Activated gamma-delta T cell treated with anti-CD3 and anti-CD28 coated beads, Interleukin-2, amount 50 U/mL, for 16 hours (primary cell): ENCODE measurements at places on chromosomes 12 and 14.

- no peak for DNase-seq
Observed at GRCh38 chr12:93302331-93303229, 75.1 kb upstream of the NUDT4 start.

DNA sequence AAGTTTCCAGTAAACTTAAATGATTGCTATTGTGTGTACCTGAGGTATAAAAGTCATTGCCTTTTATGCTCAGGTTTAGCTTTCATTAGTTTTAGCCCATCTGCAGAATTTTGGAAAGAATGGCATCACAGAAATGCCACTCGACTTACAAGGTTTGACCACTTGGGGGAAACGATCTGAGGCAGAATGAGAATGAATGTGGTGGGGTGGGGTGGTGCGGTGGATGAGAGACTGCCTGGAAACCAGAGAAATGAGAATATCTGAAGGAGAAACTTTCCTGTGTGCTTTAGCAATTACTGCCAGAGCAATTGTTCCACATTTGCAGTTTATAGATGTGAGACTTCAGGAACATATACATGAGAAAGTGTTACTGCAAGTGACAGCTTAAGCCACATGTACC, 225.4 kb upstream of the PDE3A start:
- DNase-seq, result no peak

DNA sequence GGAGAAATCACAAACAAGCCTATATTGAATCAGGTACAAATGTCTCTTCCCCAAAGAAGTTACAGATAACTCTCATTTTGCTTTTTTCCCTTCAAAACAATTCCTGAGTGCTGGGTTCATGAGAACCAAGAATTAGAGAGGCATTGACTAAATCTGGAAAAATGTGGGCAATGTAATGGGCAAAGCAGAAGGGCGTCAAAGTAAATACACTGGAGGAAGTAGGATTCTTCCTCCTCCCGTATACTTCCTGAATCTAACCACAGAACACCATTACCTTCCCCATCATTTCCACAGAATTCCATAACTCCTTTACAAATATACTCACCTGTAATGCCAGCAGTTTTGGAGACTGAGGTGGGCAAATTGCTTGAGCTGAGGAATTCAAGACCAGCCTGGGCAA, 3.0 kb upstream of the RBMS2 start:
- no peak for DNase-seq

DNA sequence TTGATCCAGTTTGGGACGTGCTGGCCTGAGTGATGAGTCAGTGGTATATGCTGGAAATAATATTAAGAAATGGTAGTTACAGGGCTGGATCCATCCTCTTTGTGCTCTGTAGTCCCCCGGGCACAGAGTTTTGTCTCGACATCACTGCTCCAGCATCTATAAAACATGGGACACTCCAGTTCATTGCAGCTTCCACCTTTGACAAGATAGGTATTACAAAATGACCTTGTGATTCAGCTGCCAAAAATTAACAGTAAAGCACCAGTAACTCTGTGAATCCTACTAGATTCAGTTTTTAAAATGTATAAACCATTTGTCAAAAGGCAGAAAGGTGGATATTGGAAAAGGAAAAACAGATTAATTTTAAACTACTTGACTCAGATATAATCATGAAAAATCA, 14.6 kb upstream of the GNG2 start:
- no peak for DNase-seq

DNA sequence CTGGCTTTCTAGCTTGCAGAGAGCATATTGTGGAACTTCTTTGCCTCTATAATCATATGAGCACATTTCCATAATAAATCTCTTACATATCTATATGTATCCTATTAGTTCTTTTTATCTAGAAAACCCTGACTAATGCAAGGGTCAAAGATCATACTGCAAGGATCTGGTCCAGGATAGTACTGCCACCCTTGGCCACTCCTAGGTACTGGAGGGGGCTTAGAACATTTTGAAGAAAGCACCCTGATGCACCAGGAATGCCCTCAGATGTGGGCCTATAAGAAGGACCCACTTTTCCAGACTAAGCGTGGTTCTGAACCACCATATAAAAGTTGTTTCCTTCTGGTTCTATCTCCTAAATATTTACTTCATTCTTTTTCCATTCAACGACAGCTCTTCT, 14.6 kb downstream of the ATXN7L3B start:
- no peak for DNase-seq

DNA sequence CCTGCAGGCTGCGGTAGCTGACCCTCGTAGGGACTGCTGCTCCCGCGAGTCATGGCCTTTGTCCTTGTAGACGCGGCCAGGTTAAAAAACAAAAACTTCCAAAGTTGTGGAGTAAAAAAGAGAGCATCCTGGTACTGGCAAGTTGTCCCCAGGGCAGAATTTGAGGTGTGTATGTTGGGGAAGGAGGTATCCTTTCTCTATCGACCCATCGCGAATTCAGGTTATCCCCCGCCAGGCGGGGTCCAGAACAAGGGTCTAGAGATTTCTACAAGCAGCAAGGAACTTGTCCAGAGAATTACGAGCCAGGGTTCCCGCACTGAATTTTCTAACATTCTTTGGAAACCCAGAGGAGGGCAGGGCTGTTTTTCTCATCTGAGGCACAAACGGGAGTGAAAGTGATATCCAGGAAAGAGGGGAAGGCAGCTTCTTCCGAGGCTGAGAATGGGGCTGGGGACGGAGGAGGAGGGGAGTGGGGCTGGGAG, 16.3 kb downstream of the TBX3 start:
- DNase-seq, result no peak

DNA sequence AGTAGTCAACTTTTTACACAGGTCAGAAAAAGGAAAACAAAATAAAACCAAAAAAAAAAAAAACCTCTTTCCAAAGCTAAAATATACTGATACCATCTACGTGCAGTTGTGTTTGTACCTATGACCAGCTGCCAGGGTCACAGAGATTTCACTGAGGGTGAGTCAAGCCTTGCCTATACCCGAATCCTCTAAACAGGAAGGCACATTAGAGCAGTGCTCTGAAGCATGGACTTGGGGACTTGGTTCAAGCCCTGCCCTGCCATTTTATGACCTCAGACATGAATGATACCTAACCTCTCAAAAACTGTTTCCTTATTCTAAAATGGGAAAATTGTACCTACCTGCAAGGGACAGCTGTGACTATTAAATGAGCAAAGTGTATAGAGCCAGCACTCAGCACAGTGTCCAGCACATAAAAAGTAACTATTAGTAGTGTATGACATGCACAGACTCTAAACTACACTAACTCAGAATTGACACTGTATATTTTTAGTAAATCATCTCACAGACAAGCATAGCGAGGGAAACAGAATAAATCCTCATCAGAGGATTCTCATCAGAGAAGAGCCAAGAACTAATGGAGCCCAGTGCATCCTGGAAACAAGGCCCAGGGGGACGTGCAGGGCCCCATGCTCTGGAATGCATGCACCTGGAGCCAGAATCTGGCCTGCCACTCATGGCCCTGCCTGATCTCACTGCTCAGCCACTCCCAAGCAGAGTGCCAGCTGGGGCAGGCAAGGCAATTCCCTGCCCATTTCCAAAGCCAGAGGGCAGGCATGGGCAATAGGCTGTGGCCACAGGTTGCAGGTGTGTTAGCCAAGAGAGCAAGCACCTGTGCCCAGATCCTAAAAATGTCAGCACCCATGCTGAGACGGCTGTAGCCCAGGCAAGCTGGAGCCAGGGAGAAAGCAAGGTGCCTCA, 57.0 kb downstream of the NT5DC3 start:
- DNase-seq, result no peak

- no peak for DNase-seq
Observed at GRCh38 chr12:71578694-71579258, 84.9 kb downstream of the ZFC3H1 start.

- no peak for DNase-seq
Observed at GRCh38 chr14:89771251-89771650, 183.3 kb downstream of the EFCAB11 start.

DNA sequence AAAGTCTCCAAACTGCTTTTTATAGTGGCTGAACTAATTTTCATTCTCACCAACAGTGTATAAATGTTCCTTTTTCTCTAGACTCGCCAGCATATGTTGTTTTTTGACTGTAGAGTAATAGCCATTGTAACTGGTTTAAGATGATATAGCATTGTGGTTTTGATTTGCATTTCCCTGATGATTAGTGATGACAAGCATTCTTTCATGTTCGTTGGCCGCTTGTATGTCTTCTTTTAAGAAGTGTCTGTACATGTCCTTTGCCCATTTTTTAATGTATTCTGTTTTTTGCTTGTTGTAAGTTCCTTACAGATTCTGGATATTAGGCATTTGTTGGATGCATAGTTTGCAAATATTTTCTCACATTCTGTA, 404.9 kb downstream of the FLRT2 start:
- no peak for DNase-seq

DNA sequence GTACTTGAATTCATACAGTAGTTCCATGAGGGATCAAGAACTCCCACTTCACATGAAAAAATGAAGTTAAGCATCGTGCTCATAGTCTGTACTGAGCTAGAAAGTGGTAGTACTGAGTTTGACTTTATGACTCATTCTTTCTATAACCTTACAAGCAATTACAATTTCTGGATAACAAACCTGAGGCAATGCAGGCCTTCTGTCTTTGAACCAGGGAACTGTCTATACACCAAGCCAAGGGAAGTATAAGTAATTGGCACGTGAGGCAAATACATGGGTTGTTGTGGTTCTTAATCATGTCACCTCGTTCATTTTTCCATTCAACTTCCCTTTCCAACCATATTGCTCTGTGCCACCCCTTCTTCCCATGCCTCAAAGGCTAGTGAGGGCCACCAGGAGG, 16.8 kb downstream of the GNS start:
- DNase-seq, result no peak

DNA sequence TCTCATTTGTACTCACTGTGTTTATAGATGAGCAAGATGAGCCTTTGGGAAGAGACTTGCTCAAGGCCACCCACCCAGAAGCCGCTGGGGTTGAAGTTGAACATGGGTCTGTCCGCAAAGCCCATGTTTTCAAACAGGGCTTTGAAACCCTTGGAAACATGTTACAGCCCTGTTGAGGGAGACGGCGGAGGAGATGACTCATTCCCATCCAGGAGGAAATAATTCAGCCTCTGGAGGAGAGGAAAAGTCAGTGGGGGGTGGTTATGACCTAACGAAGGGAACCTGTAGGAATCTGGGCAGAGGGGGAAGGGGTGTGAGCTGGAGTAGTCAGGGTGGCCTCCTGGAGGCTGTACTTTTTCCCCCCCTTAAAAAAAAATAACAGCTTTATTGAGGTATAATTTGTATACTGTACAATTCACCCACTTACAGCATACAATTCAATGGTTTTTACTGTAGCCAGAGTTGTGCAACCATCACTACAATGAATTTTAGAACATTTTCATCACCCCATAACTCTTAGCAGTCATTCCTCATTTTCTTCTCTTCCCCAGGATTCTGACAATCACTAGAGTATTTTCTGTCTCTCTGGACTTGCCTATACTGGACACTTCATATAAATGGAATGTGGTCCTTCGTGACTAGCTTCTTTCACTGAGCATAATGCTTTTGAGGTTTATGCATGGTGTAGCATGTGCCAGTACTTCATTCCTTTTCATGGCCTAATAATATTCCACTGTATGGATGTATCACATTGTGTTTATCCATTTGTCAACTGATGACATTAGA, 1.9 kb upstream of the RIN3 start:
- DNase-seq, result no peak

DNA sequence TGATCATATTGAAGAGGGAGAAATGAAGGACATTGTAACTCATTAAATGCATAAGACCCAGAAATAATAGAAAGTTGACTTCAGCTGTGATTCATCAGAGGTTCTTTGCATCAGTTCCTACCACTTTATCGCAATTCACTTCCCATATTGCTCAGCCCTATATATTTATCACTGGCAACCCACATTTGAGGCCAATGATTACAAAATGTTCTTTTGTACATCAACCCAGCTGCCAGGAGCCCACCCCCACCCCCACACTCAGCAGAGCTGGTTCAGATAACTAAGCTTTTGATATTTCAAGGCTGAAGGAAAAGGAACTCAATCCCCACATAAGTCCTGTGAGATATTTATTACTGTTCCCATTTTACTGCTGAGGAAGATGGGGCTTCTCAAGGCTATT, 51.2 kb upstream of the TMPO start:
- DNase-seq, result no peak

DNA sequence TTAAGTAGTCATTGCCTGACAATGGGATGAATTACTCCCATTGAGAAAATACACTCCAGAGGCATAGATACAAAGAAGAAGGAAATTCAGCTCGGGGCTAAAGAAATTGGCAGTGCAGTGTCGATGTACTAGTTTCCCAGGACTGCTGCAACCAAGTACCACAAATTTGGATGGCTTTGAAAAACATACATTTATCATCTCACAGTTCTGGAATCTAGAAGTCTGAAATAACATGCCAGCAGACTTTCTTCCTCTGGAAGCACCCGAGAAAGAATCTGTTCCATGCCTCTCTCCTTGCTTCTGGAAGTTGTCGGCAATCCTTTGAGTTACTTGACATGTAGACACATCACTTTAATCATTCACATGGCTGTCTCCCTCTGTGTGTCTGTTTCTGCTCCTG, 101.9 kb downstream of the TMTC3 start:
- no peak for DNase-seq

- no peak for DNase-seq
Observed at GRCh38 chr12:14995583-14996425, 23.0 kb downstream of the PDE6H start.

DNA sequence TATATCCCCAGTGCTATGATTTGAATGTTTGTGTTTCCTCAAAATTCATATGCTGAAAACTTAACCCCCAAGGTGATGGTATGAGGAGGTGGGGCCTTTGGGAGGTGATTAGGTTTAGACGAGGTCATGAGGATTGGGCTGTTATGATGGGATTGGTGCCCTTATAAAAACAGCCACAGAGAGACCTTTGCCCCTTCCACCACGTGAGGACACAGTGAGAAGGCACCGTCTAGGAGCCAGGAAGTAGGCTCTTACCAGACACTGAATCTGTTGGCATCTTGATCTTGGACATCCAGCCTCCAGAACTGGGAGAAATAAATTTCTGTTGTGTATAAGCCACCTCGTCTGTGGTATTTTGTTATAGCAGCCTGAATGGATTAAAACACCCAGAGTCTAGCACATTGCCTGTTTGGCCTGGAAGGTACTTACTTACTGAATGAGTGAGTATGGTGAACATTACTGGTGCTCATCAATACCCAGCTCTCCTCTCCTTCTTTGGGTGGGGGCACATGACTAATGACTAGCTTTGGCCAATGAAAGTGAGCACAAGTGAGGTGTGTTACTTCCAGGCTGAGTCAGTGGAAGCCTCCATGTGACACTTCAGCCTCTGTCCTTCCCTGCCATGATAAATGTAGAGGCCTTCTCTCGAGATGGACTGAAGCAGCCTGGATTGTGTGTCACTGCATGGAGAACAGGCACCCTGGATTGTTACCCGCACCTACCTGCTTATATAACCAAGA, 72.4 kb upstream of the CHST11 start:
- no peak for DNase-seq
